ENCODE measurements at places on chromosomes 6 and 20.
A peak's percentile ranks its signal among the peaks of the same experiment; 100 is the strongest.

DNA sequence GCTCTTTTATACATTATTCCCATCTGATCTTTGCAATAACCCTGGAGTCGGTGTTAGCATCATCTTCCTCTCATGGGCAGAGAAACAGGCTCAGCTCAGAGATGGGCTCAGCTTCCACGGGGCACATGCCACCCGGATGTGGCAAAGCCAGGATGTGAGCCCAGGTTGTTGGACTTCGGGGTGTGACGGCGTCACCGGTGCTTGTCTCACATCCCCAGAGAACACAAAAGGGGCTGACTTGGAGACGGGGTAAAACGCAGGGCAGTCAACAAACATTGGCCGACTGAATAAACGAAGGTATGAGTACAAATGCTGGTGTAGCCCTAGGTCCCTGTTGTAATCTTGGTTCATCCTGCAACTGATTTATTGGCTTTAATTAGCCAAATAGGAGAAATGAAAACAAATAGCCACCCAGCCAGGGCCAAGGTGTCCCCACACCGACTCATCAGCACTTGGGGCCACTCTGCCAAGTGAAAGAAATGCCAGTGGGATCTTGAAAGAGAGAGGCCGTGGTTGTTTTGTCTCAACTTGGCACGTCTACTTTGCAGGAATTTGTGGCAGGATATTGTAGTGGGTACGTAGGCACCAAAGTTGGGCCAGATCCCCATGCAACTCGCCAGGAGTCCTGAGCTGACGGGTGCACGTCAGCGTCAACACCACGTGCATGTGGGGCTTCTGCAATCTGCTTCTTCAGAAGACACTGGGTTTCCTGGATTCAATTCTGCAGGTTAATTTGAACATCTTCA, 42.8 kb downstream of the APCDD1L start:
- no peak for DNase-seq

DNA sequence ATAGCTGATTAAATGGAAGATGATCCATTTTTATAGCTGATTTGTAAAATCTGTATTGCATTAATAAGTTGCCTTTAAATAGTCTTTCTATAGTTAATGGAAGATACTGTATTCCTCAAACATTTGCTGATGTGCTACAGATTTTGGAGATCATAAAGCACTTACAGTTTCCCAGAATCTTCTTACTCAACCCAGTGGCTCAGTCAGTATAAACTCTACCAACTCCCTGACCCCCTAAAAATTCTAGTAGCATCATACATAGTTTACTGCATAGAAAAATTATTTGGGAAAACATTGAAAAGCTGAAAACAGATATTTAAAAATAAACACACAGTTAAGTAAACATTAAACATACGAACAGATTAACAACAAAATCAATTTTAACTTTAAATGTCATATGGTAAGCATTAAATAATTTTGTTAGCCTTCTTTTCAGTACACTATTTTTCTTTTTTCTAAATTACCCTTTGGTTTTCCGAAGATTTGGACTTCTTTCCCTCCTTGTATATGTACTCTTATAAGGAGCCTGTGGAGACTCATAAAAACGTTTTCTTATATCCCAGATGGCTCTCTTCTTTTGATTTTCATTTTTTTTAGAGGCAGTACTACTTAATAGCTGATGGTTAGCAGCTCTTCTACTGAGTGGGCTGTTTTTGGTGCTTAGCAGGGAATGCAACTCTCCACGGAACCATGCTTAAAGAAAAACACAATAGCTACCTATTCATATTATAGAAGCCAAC, 62.7 kb upstream of the BMP5 start:
- DNase-seq = no peak

- peak; percentile 98 for DNase-seq
Observed at GRCh38 chr6:27893836-27894807, 18.1 kb downstream of the OR2B2 start.

DNA sequence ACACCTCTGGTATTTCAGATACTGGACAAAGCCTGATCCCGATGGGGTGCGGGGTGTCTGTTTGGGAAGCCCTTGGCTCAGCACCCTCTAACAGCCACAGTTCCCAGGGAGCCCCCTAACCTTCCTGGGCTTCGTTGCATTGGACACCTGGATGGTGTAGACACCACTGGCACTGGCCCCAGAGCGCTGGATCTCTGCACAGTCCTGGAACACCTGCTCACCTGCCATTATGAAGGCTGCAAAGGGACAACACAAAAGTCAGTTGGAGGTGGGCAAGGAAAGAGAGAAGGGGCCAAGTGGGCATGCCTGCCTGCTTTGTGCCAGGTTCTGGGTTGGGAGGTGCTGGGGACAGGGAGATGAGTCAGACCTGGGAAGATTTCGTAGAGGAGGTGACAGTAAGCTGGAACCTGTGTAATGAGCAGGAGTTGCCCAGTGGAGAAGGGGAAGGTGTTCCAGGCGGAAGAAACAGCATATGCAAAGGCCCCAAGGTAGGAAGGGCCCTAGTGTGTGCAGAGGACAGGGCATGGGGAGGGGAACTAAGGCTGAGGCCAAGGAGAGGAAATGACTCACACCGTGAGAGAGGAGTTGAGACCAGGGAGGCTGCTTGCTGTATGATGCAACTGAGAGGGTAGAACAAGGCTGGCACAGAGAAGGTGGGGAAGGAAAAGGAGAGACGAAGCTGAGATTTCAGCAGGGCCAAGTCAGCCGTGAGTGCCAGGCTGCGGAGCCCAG, 34.9 kb downstream of the ANGPT4 start:
- no peak for DNase-seq

DNA sequence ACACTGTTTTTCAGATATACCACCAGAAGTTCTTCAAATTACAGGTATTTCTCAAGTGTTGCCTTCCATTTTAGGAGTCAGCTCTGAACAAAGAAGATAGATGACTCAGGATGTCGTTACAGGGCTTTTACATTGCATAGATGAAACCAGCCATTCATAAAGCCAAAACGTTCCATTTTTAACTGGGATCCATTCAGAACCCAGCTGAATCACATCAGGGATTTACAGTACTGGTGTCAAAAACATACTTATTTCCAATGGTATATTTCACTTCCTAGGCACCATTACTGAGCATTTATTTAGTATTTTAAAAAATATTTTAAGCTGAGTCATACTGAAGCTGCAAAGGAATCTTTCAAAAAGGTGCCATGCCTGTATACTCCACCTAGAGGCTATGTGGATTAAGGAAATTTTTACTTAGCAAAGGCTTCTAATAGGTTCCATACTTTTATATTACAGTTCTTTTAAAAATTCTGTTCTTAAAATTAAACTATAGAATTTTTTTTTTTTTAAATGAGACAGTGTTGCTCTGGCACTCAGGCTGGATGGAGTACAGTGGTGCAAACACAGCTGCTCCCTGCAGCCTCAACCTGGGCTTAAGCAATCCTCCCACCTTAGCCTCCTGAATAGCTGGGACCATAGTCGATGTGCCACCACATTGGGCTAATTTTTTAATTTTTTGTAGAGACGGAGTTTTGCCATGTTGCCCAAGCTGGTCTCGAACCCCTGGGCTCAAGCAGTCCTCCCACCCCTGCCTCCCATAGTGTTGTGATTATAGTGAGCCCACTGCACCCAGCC, 2.6 kb downstream of the ASF1A start:
- peak; percentile 27 for DNase-seq

DNA sequence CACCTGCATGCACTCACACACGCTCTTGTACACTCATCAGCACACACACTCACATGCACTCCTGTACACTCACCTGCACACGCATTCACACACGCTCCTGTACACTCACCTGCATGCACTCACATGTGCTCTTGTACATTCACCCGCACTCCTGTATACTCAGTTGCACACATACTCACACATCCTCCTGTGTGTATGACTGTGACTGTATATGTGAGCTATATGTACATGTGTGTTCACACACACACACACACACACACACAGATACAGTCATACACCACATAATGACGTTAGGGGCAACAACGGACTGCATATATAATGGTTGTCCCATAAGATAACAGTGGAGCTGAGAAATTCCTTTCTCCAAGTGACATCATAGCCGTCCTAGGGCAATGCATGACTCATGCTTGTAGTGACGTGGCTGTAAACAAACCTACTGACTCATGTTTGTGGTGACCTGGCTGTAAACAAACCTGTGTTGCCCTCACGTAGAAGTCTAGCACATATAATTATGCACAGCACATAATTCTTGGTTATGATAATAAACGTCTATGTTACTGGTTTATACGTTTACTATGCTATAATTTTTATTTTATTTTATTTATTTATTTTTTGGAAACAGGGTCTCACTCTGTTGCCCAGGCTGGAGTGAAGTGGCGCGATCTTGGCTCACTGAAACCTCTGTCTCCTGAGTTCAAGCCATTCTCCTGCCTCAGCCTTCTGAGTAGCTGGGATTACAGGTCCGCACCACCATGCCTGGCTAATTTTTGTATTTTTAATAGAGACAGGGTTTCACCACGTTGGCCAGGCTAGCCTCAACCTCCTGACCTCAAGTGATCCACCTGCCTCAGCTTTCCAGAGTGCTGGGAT, 22.8 kb upstream of the TAF4 start:
- no peak for DNase-seq

DNA sequence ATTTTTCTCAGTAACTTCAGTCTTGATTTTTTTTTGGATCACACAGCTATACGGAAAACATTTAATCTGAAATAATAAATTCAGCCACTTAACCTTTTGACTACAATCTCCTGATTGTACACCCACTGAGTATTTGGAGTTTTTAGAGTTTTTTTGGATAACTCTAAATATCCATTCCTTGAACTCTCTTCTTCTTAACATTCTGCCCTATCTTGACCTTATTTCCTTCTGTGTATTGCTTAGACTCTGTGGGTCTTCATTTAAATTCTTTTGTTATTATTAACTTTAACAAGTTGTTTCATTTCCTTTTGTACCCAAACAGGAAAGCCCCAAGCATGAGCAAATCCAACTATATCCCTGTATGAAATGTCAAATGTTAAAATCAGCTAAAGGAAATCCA, 170.2 kb upstream of the PTCHD4 start:
- no peak for DNase-seq

GRCh38 chr6:128841518-128841917, 41.4 kb upstream of the LAMA2 start:
- DNase-seq = no peak

DNA sequence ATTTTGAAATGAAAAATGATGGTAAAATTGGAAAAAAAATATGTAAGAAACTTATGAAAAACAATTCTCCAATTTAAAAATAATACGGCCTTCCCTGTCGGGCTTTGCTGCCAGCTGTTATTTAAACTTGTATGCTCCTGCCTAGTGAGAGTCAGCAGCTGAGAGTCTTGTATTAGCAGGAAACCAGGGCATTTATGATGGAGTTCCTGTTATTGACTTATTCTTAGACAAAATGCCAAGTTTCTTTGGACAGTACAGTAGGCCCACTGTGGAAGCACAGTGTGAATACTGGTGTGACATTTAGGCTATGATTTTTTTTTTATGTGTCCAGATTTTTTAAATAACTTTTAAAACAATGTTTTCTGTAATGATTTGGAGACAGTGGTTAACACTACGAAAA, 42.1 kb downstream of the GMDS start:
- no peak for DNase-seq

GRCh38 chr6:91288741-91289140, 701.9 kb upstream of the MAP3K7 start:
- no peak for DNase-seq

- DNase-seq = no peak
Observed at GRCh38 chr6:82371799-82372546, 8.4 kb downstream of the TPBG start.

- no peak for DNase-seq
Observed at GRCh38 chr6:109693111-109693510, 2.0 kb downstream of the FIG4 start.

- no peak for DNase-seq
Observed at GRCh38 chr6:46263707-46264086, 92.9 kb upstream of the ENPP5 start.

GRCh38 chr20:37375227-37375626, 29.3 kb downstream of the SRC start:
- DNase-seq = no peak

GRCh38 chr20:44837946-44838345, 27.6 kb upstream of the RIMS4 start:
- DNase-seq = no peak

- no peak for DNase-seq
Observed at GRCh38 chr6:18042536-18043145, 55.2 kb upstream of the KIF13A start.

Data from NCI-H345 (cell line).